ENCODE measurements at places on chromosomes 2 and 18. TPM values are rescaled to one million over a fixed set of nuclear protein-coding genes. Genes with fewer than 3 reads are reported as not detected.

DNA sequence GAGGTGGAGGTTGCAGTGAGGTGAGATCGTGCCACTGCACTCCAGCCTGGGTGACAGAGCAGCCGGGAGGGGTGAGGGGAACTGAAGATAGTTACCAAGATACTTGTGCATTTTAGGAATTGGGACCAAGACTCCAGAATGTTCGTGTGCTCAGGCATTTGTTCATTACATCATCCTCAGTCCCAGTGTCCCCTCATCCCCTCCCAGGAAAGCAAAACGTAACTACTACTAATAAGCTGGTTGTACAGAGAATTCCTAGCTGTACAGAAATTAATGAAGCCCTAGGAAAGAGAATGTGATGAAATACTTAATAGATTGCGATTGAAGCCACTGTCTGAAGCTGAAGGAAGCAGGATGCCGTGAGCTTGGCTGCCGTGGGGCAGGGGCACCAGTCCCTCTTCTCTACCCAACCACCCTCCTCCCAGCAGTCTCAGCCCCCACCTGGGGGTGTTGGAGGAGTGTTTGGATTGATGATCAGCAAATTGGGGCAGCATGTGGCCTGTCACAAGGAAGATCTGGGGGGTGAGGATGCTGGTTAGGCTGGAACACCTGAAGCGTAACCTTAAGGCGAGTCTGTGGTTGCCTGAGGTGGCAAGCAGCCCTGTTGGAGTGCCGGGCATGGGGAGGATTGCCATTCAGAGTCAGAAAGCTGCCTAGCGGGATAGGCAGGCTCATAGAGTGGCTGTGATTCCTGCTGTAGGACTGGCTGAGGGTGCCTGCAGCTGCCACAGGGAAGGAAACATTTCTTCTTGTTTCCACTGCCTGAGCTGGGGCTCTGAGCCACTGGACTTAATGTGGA lies 140.9 kb downstream of the SH3RF3 start:
- no peak for DNase-seq

Gene ICOS
- 0.04 TPM for polyA plus RNA-seq

- no peak for DNase-seq
Observed at GRCh38 chr2:72895759-72896281, 8.6 kb downstream of the SPR start.

GRCh38 chr18:45602926-45603325 lies 12.3 kb upstream of the SLC14A2 start:
- no peak for DNase-seq

Gene CGREF1
- polyA plus RNA-seq = 4.6 TPM

GRCh38 chr2:26569216-26570082 lies 71.7 kb downstream of the CIB4 start:
- no peak for DNase-seq

DNA sequence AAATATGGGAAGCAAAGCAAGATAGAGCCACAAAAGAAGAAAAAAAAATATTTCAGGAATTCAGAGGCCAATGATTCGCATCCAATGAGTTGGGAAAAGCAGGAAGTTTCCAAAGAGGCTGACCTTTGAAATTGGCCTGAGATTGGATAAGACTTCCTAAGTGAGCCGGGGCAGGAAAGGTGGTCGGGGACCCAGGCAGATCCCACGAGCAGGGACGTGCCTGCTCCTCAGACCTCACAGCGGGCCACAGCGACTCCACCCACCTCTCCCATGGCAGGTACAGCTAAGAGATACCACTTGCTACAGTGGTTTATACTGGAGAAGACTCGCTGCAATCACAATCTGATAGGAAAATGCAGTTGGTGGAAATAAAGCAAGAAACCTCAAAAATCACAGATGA lies 102.8 kb upstream of the SALL3 start:
- no peak for DNase-seq

Gene UGT1A3
- not detected for polyA plus RNA-seq

Gene MBP
- 20.5 TPM for polyA plus RNA-seq

GRCh38 chr2:112580084-112580483 lies 4.3 kb upstream of the CHCHD5 start:
- DNase-seq = no peak

GRCh38 chr18:23087352-23087751 lies 47.9 kb upstream of the CABLES1 start:
- DNase-seq = no peak

Gene ANKRD62
- 0.20 TPM for polyA plus RNA-seq

Data from right renal pelvis (tissue), 4 donors.